GM19239 (cell line): ENCODE measurements at places on chromosomes 4 and X.

GRCh38 chrX:45903781-45904201 is 641.4 kb downstream of the ZNF674 start:
- no peak for DNase-seq

GRCh38 chrX:48968377-48968776 is 3.3 kb downstream of the KCND1 start:
- DNase-seq: no peak

- DNase-seq: no peak
These were observed at the start of gene EREG for GRCh38 chr4:74364652-74365491. EREG (plus strand) TSS chr4:74365145; CDS start chr4:74365309, 164 bp downstream.

GRCh38 chr4:123505095-123506010 is 108.8 kb downstream of the SPRY1 start:
- DNase-seq: no peak

DNA sequence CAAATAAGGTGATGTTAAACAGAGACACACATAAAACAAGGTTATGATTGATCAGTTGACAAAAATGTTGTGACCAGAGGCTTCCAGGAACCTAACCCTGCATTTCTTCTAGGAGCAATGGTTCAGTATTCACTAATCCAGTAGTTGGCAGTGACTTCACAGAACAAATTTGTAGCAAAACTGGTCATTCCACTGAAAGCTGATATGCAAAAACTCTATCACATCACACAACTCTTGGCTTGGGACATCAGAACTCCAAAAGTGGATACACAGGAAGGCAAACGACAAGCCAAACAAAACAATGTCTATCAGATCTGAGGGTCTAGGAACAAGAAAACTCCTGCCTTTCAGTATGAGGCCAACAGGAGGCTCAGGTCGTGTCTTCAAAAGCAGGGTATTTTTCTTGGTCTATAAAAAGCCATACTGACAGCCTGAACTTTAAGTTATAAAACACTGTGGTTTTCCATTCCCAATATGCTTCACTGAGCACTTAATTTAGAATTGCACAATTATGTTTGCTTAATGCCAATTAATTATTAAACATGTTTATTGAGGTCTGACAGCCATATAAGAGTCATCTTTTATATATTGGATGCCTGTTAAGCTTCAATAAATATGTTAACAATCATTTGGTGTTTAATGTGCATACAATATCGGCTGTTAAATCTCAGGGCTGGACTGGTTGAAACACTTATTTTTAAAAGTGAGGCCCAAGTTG is 45.6 kb downstream of the SOD3 start:
- no peak for DNase-seq

DNA sequence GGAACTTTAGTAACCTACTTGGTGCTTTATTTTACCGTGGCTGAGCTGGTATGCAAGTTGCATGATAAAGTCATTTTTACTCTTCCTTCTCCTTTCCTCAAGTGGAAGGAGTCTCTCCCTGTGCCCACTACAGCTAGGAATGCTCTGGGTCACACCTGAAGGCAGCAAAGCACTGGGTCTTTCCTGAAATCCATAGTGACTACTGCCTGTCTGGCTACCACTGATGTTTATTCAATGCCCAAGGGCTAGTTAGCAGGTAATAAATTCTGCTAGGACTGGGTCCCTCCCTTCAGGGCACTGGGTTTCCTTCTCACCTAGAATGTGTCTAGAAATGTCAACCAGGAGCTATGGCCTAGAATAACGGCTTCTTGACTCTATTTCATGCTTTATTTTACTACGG is 1081.4 kb downstream of the FAT4 start:
- no peak for DNase-seq

- DNase-seq: no peak
These were observed 111.7 kb downstream of the AMER1 start for GRCh38 chrX:64093761-64094160.

- no peak for DNase-seq
These were observed 160.7 kb downstream of the MID1IP1 start for GRCh38 chrX:38961936-38962335.

DNA sequence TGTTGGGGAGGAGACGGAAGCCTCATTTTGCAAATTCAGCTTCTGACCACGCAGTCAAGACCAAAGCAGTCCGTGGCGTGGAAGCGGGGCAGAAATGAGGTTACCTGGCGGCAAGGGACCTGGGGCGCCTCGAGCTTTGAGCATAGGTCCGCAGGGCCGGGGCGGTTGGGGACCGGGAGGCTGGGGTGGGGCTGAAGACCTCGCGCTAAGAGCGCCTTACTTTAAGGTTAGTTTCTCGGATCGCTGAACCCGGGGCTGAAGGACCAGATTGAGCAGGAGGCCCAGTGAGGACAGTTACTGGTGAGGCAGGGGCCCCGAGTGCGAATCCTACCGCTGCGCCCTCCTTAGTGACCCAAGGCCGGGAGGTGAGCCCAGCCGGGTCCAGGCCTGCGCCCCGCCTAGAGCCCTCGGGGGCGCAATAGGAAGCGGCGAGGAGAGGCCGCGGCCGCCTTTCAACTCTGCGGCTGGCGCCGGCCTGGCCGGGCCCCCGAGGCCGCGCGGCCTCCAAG is 7.5 kb downstream of the MSX1 start:
- DNase-seq: no peak

DNA sequence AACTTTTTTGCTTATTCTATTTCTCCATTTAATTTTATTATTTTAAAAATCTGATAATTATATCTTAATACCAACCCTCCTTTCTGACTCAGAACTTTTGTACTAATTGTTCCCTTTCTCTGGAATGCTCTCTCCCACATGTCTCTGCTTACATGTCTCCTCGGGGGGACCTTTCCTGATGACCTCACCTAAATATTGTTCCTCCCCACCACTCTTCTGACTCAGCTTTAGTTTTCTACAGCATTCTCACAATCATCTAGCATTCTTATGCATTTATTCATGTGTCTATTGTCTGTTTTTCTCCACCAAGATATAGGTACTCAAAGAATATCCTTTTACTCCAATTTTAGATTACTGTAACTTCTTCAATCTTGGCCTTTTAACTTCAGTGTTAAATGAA is 128.7 kb downstream of the MSL3 start:
- no peak for DNase-seq

- DNase-seq: no peak
These were observed 454.2 kb downstream of the GRIA2 start for GRCh38 chr4:157674699-157675098.

GRCh38 chr4:159060161-159060560 is 42.7 kb upstream of the RAPGEF2 start:
- DNase-seq: no peak

GRCh38 chrX:13077168-13077567 is 32.7 kb upstream of the FAM9C start:
- DNase-seq: no peak

DNA sequence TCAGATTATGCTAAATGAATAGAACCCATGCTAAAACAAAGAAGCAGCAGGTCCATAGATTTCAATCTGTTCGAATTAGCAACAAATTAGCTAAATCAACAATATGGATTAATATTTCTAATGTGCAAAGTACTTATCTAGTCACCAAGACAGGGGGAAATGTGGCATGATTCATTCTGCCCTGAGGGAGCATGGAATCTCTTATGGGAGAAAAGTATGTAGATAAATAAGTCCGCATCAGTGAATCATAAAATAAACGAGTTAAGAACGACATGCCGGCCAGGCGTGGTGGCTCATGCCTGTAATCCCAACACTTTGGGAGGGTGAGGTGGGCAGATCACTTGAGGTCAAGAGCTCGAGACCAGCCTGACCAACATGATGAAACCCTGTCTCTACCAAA is 102.1 kb downstream of the ANOS1 start:
- DNase-seq: no peak

DNA sequence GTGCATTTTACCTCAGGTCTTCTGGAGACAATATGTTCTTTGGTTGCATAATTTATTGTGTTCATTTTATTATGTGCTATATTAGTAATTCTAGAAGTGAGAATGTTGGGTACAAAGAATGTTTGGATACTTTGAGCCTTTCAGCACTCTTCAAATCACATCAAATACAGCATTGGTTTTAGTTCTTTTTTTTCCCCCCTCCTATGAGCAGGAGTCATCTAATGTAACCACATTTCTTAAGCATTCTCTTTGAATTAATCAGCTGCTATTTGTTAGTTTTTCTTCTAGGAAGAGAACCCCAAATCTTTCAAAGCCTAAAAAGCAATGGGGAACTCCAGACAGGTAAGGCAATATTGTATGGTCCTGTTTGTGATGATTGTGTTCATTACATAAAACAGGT is 46.7 kb downstream of the ARL9 start:
- no peak for DNase-seq

GRCh38 chrX:29470030-29470429 is 745.3 kb upstream of the MAGEB2 start:
- no peak for DNase-seq

DNA sequence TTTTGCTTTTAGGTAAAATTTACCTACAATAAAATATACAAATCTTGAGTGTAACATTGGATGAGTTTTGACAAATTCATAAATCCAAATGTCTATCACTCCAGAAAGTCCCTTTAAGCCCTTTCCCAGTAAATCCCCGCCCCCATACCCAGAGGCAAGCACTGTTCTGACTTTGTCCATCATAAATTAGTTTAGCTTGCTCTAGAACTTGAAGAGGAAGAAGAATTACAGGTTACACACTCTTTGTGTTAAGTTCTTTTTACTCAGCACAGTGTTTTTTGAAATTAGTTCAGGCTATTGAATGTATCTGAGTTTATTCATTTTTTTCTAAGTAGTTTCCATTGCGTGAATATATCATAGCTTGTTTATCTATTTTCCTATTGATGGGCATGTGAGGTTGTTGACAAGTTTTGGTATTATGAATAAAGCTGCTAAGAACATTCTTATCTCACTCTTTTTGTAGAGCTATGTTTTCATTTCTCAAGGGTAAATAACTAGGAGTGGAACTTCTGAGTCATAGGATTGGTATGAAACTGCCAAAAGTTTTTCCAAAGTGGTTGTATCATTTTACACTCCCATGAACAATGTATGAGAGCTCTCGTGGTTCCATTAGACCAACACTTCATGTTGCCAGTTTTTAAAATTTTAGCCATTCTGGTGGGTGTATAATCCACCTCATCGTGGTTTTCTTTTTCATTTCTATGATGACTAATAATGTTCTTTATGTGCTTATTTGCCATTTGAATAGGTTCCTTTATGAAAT is 22.4 kb upstream of the HPSE start:
- DNase-seq: no peak

DNA sequence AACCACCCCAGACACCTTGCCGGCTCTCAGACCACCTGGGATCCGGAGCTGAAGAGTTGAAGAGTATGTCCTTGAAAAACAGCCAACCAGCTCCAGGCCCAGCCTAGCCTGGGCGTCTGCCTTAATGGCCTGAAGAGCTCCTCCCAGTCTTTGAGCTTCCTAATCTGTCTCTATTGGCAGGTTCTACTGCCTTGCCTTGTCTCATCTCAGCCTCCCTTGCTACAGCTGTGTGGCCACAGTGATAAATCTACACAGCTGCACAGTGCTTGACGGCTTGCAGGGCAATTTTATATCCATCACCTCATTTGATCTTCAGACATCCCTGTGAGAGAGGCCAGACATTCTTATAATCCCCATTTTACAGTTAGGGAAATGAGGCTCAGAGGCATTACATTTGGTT is 19.9 kb downstream of the AWAT2 start:
- DNase-seq: no peak

- no peak for DNase-seq
These were observed 735.1 kb upstream of the DIAPH2 start for GRCh38 chrX:95949588-95949987.

- no peak for DNase-seq
These were observed 27.4 kb upstream of the CAMK2D start for GRCh38 chr4:113788888-113789287.

- DNase-seq: no peak
These were observed 25.4 kb downstream of the FGFBP1 start for GRCh38 chr4:15912961-15913630.

DNA sequence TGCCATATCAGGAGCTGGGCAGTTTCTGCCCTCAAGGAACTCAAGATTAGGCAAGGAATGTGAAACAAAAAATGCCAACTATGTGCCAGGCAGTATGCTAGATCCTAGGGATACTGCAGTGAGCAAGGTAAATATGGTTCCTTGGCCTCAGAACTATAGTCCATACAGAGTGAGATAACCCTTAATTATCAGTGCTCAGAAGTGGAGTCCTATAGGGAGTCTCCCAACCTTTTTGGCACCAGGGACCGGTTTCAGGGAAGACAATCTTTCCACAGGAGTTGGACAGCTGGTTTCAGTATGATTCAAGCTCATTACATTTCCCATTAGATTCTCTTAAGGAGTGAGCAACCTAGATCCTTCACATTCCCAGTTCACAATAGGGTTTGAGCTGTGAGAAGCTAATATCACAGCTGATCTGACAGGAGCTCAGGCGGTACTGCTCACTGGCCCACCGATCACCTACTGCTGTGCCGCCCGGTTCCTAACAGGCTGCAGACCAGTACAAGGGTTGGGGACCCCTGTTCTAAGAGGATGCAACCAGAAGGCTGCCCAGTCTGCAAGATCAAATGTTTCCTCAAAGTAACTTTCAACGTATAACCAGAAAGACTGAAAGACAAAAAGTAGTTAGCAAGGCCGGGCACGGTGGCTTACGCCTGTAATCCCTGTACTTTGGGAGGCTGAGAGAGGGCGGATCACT is 1.7 kb upstream of the SRP72 start:
- no peak for DNase-seq

- no peak for DNase-seq
These were observed 513.6 kb upstream of the PITX2 start for GRCh38 chr4:111136438-111136837.

DNA sequence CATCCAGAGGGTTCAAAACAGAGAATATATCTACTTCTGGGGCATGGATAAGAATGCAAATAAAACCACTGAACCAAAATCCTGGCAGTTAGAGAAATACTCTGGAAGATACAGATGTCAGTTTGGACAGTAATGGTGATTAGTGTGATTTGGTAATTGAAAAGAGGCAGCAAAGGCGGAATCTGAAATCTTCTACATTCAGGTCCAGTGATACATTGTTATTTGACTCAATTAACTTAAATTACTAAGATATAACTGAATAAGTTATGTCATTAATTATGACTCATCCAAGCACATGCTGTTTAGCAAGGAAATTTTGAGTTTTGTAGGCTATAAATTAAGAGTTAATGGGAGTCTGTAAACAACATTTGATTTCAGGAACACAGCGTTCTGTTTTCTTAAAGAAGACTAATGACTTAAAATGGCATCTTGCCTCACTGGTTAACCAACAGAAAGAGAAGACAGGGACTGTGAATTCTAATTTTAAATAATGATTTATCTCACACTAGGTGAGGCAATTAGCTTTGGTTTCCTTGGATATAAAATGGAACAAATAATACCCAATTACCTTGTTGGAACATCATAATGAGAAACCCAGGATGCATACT is 937.1 kb downstream of the PDHA2 start:
- no peak for DNase-seq
